Daoy (cell line): ENCODE measurements at places on chromosomes 5 and 9. TPM values are rescaled to one million over a fixed set of nuclear protein-coding genes. Genes with fewer than 3 reads are reported as not detected.

SVEP1 gene
- total RNA-seq = 0.86 and 1.3 TPM in 2 replicates

NTRK2 gene
- total RNA-seq = 0.29 and 0.54 TPM in 2 replicates

RANBP3L gene
- total RNA-seq = not detected in 2 replicates

PIP5K1B gene
- 0.09 and 0.57 TPM in 2 replicates for total RNA-seq

IFNB1 gene
- not detected in 2 replicates for total RNA-seq

SHC3 gene
- total RNA-seq = 2.3 and 10.1 TPM in 2 replicates
